ENCODE measurements at places on chromosomes 5 and 9.

DNA sequence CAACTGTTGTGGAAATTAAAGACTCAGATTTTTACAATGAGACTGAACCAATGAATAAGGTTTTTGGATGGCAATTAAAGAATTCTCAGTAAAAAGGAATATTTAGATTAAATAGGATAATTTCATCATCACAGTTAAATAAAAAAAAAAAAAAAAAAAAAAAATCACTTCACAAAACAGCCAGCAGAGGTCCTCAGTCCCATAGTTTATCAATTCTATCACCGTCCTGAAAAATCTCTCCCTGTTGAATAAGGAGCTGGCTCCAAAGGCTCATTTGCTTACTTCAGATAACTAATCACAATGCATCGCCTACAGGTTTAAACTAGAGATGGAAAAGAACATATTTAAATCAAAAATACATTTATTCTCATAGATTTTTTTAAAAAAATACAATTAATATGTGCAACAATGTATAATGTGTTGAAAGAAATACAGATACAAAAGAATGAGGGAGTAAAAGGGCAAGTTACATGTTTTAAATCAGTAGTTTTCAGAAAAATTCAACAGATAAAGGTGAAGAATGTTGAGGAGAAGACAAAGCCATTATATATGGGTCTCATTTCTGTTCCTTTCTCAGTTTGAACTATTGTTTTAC, 175.8 kb upstream of the CHD1 start:
- peak; percentile 13 for DNase-seq

- no peak for DNase-seq
Observed at GRCh38 chr5:9712911-9713310, 82.8 kb upstream of the TAS2R1 start.

DNA sequence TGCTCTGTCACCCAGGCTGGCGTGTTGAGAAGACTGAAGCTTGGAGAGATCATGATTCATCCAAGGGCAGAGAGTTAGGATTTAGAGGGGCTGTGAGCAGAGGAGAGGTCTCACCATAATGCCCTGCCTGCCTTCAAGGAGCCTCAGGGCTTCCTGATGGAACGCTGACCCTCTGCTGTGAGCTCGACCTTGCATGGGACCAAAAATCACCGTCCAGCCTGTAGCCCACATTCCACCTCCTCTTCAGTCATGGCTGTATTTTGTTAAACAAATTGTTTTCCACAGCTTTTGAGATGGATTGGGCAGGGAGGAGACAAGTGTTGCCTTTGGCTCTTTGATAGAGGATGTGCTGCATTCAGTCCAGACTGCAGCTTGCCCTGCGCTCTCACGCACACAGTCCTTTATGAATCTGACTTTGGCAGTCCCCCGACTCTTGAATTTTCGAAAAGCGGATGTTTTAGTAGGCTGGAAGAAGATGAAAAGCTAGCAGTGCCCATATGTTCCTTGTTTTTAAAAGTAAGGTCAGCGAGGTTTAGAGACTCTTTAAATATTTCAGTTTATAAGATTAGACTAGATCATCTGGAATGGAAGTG, 79.5 kb downstream of the MVB12B start:
- no peak for DNase-seq

DNA sequence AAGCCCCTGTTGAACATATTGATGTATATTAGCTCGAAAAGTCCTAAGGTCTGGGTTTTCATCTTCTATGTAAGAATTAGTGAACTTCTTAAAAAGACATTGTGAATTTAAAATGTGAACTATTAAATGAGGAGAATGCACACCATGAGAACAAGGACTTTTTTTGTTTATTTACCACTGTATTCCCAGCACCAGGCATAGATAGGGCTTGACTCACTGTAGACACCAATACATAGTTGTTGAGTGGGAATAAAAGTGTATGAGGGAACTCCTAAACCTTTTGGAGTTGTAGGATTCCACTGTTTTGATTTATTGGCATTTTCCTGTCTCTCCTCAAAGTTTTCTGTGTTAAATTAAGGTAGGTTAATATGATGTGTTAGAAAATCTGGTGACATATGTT, 40.3 kb downstream of the NNT start:
- DNase-seq = no peak

DNA sequence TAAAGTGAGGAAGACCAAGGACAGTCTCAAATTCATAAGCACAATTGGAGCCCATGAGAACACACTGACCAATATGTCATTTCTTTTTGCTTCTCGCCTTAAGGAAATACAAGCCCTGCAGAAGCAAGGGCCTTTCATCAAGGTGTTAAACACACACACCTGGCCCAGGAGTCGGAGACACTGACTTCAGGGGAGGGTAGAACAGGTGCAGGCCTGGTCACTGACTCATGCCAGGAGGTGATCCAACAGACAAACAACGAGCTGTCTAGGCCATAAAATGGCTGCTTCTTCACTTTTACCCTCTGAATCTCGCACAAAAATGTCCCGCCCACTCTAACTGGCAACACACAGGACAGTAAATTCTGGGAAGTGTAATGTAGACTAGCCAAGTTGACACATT, 62.7 kb downstream of the RGMB start:
- no peak for DNase-seq

GRCh38 chr5:16877267-16877935, 58.7 kb downstream of the MYO10 start:
- no peak for DNase-seq

DNA sequence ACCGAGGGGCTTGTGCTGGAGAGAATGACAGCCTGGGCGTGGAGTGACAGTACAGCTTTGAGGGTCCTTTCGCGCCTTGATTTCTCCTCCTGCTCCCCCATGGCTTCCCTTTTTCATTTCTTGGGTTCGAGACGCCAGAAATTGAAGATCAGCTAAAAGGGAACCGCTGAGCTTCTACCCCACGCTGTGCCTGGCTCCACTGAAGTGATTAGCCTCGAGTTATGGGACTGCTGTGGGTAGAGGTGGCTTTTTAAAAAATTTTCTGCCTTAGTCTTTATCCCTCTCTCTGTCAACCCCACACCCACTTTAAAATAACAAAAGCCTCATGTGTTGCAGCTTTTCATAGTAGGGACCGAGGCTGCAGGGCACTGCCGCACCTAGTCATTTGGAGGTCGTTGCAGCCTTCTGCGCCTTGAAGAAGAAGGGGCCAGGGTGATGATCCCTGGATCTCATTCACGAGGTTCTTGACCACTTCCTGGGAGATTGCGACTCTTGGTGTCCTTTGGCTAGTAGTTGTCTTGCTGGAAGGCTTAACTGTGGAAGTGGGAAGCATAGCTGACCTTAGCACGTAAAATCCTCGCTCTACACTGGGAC, 603 bp downstream of the PPIP5K2 start:
- no peak for DNase-seq

- no peak for DNase-seq
Observed at GRCh38 chr5:30051976-30052375, 1141.5 kb upstream of the CDH6 start.

- no peak for DNase-seq
Observed at GRCh38 chr5:92644266-92644886, 936.6 kb downstream of the NR2F1-AS1 start.

DNA sequence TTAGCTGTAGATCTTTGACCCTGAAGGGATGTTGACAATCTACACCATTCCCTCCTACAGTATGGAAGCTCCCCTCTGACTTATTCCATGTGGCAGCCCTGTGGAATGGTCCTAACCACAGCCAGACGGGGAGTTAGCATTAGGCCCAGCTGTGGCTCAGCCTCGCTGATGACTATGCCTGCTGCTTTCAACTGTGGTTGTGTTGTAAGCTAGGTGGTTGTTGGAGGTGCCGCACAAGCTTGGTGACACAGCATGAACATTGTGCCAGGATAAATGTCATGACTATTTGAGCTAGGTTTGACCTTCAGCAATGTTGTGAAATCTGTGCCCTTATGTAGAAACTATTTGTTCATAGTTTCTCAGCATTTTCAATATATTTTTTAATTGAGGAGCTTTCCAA, 40.6 kb downstream of the SGCD start:
- DNase-seq = no peak

- no peak for DNase-seq
Observed at GRCh38 chr9:4600368-4600767, 61.7 kb upstream of the PLPP6 start.

GRCh38 chr5:41851116-41851515, 19.1 kb downstream of the OXCT1 start:
- no peak for DNase-seq

- DNase-seq = no peak
Observed at GRCh38 chr9:101226803-101227202, 158.0 kb downstream of the BAAT start.

- no peak for DNase-seq
Observed at GRCh38 chr9:29285818-29286217, 1712.5 kb upstream of the C9orf72 start.

DNA sequence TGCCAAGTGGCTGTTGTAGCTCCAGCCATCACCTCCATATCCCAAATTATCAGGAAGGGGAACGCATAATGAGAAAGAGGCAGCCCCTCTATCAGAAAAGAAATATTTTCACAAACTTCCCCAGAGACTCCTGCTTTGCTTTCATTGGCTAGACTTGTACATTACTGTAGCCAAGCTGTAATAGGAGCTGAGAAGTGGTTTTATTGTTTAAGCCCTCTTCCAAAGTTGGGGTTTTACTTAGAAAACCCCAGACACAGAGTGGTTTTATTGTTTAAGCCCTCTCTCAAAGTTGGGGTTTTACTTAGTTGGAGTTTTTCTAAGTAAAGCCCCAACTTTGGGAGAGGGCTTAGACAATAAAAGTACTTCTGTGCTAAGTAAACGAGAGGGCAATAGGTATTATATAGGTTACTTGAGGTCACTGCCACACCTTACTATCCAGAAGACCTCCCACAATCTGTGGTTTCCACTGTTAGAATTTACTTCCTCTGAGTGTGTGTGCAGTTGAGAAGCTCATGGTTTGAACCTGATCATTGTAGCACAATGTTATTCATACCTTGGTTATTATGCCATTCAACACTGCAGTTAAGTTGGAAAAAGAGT, 215.7 kb upstream of the OTULINL start:
- DNase-seq = no peak

- no peak for DNase-seq
Observed at GRCh38 chr5:169777159-169777558, 140.1 kb downstream of the DOCK2 start.

DNA sequence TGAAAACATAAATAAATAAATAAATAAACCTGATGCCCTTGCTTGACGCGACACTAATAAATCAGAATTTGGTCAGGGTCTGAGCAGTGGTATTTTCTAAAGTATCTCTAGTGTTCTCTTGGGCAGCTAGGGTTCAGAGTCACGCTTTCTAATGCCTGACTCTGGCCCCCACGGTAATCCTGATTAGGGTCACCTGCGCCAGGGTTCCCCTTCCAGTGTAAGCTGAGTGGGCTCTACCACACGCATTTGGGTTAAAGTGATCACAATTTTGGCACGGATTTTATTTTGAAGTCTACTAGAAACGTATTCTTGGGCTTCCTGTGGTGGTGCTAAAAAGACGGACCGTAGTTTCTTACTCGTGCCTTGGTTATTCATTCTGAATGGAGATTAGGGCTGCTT, 651 bp downstream of the TTC1 start:
- no peak for DNase-seq

GRCh38 chr5:149324641-149325040, 20.7 kb upstream of the GRPEL2 start:
- DNase-seq = no peak

- DNase-seq = peak; percentile 50
Observed at GRCh38 chr9:101486693-101487442, 46.8 kb upstream of the RNF20 start.

DNA sequence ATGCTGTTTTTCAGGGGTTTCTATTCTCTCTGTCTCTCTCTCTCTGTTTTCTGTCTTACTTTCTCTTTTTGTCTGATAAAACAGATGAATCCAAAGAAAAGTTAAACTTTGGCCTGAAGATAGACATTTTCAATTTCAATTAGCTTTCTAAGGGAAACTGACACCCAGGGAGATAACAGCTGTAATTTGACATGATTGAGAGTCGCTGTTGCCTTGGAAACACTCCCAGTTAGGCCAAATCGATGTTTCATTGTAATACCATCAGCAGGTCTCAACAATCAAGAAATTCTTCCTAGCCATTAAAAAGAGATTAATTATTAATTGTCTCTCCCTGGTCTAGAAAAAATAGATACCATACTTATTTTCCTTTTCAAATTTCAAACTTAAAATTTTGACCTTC, 53.0 kb downstream of the ENTREP1 start:
- no peak for DNase-seq

GRCh38 chr9:3290231-3290840, 235.5 kb downstream of the RFX3 start:
- no peak for DNase-seq

DNA sequence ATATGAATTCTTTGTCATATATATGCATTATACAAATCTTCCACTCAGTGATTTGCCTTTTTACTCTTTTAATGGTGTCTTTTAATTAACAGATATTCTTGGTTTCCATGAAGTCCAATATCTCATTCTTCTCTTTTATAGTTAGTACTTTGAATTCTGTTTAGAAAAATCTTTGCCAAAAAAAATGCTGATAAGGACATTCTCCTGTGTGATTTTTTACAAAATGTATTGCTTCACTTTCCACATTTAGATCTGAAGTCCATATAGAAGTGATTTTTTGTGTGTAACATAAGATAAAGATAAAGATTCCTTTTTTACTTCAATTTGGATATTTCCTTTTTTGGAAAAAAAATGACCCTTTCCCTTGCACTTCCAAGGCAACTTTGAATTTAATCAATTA, 50.3 kb downstream of the OTP start:
- DNase-seq = no peak

- no peak for DNase-seq
Observed at GRCh38 chr9:21234153-21234687, 5.6 kb downstream of the IFNA14 start.

GRCh38 chr5:42855811-42856210, 44.1 kb upstream of the SELENOP start:
- DNase-seq = no peak

GRCh38 chr5:120717381-120717780, 253.3 kb downstream of the PRR16 start:
- DNase-seq = no peak

GRCh38 chr9:81626511-81626910, 62.8 kb downstream of the TLE1 start:
- no peak for DNase-seq

DNA sequence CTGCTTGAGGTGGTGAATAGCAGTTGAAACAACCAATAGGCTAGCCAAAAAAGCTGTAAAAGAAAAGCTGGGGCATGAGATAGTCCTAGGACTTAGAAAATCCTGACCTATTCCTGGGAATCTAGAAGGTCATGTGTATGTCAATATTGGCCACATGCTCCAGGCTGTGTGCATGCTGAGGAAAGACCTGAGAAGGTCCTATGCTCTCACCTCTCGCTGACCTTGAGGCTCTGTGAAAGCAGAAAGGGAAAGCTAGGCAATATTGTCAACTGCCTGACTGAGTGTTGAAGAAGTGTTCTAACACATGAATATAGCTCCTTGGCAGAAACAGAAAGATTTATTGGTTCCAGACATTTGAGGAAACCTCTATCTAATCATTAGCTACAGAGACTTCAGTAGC, 19.8 kb downstream of the TAS2R1 start:
- no peak for DNase-seq
